Airway epithelial cell (primary cell): ENCODE measurements at places on chromosomes 7 and 10. TPM values are rescaled to one million over a fixed set of nuclear protein-coding genes. Genes with fewer than 3 reads are reported as not detected.

The TMEM140 gene
- total RNA-seq = not detected in 2 replicates

The SLC18A3 gene
- total RNA-seq = not detected in 2 replicates

The IRF5 gene
- 16.3 and 19.5 TPM in 2 replicates for total RNA-seq

The HMX3 gene
- total RNA-seq = not detected in 2 replicates

The COL1A2 gene
- total RNA-seq = 17.6 and 19.1 TPM in 2 replicates
